ENCODE measurements at places on chromosomes 13 and 19. TPM values are rescaled to one million over a fixed set of nuclear protein-coding genes. Genes with fewer than 3 reads are reported as not detected.
A peak's percentile ranks its signal among the peaks of the same experiment; 100 is the strongest.

ZNF99 gene
- total RNA-seq: 0.11 TPM

CGB2 gene
- not detected for total RNA-seq

DNA sequence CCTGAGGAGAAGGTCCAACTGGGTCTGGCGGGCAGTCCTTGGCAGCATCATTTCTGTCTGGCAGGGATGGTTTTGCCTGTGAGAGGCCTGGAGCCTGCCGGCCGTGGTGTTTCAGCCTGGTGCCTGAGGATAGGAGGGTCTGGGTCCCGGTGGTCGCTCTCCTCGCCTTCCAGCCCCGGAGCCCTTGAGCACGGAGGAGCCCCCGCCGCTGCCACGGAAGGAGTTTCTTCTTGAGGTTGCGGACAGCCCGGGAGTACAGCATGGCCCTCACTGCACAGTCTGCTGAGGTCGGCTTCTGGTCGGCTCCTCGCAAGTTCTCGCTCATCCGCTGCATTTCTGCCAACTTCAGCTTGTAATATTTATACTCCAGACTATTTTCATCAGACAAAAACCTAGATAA, 23.4 kb downstream of the SUGP2 start:
- H3K27me3 ChIP-seq: no peaks in the 10 kb centered on the region
- no peak overlapping the region for H3K4me3 ChIP-seq
- H3K36me3 ChIP-seq: peaks cover 75% of the 10 kb centered on the region
- no peak for DNase-seq
- H3K27ac ChIP-seq: no peak overlapping the region

DNA sequence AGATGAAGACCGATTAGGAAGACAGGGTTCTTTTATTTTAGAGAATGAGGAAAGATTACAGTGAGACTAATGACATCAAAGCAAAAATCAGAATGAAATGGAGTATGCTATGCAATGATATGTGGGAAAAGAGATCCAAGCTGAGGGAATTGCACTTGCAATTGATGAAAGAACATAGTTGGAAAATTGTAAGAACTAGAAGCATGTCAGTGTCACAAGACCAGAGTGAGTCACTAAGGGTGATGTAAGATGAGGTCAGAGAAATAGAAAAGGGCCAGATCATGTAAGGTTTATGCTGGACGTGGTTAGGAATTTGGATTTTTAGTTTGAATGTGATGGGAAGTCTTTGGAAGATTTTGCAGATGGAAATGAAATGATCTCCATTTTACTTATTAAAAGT, 1937.3 kb downstream of the OLFM4 start:
- H3K36me3 ChIP-seq: no peaks in the 10 kb centered on the region
- no peak overlapping the region for H3K27ac ChIP-seq

DNA sequence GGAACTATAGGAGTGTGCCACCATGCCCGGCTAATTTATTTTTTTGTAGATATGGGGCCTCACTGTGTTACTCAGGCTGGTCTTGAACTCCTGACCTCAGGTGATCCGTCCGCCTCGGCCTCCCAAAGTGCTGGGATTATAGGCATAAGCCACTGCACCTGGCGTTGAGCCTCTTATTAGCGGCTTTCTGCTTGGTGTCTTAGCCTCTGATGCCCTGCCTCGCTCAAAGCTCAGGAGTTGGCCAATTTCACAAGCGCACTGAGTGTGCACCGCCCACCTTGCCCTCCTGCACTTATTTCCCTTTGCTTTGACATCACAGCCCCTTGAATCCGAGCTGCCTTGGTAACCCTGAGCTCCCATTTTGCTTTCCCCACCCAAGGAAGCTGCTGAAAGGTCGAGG, 10.1 kb downstream of the YIPF2 start:
- H3K4me3 ChIP-seq: no peak overlapping the region
- H3K27me3 ChIP-seq: no peaks in the 10 kb centered on the region
- no peak for DNase-seq

CATSPERD gene
- total RNA-seq: not detected

CD177 gene
- 0.93 TPM for total RNA-seq

- H3K36me3 ChIP-seq: no peaks in the 10 kb centered on the region
- DNase-seq: no peak
- no peak overlapping the region for H3K27ac ChIP-seq
Measured at GRCh38 chr13:81713201-81713600, 1372.3 kb upstream of the SPRY2 start.

- no peak overlapping the region for H3K27ac ChIP-seq
- H3K4me1 ChIP-seq: no peaks in the 10 kb centered on the region
- H3K36me3 ChIP-seq: no peaks in the 10 kb centered on the region
- DNase-seq: no peak
Measured at GRCh38 chr13:104785952-104786351, 1719.7 kb upstream of the SLC10A2 start.

DNA sequence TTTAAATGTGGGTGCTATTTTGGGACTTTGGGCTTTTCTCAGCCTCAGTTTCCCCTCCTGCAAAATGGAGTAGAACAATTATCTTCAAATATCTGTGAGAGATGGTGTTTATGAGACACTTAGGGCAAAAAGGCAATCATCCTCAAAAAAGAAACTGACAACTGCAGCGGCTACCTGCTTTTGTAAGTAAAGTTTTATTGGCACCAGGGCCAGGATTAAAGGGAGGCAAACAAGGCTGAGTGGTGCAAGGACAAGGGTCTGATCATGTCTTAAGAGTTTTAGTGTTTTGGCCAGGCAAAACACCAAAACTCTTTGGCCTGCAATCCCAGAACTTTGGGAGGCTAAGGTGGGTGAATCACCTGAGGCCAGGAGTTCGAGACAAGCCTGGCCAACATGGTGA, 1.3 kb upstream of the MAST3 start:
- H3K4me3 ChIP-seq: no peak overlapping the region
- no peaks in the 10 kb centered on the region for H3K4me1 ChIP-seq
- H3K27ac ChIP-seq: no peak overlapping the region
- DNase-seq: no peak

- no peaks in the 10 kb centered on the region for H3K4me1 ChIP-seq
- no peak overlapping the region for H3K27ac ChIP-seq
- H3K36me3 ChIP-seq: no peaks in the 10 kb centered on the region
- H3K4me3 ChIP-seq: no peak overlapping the region
Measured at GRCh38 chr13:105272660-105273631, 1262.5 kb downstream of the EFNB2 start.

DNA sequence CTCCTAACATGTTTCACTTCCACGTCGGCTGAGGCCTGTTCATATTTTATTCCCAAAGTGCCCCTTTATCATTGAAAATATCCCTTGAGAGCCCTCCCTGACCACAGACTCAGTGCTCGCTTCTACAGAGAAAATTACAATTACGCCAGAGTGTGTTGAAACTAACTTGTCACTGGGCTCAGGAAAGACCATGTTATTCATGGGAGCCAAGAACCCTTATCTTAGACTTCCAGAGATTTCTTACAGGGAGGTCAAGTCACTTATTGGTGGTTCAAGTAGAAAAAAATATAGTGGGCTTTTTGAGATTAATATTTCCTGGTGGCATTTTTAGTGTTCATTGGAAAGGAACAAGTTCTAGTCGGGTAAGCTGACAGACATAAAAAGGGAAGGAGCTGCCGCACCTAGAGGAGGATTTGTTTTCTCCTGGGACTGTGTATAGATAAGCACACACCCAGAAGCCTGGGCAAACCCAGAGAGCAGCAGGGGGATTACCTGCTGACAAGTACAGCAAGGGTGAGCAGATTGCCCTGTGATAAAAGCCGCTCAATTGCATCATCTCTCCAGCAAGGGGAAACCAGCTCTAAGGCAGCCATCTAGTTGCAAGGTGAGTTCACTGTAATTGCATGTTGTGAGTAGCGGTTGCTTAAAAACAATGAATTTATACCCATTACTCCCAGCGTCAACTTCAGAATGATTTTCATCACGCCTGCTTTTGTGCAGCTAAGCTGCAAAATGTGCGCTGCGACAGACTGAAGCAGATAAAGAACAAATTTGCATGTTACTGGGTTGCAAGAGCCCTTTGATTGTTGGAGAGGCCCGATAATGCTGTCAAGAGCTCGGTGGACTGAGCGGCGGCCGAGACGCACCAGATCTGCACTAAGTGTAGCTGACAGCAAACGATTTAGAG, 46.2 kb downstream of the DCT start:
- DNase-seq: no peak
- peaks cover 10% of the 10 kb centered on the region for H3K4me1 ChIP-seq
- no peaks in the 10 kb centered on the region for H3K36me3 ChIP-seq
- peak overlapping the region; percentile 10 for H3K4me3 ChIP-seq
- no peak overlapping the region for H3K27ac ChIP-seq
- H3K27me3 ChIP-seq: no peaks in the 10 kb centered on the region

ZNF558 gene
- 16.8 TPM for total RNA-seq

GRCh38 chr19:16366433-16367260, 42.0 kb downstream of the KLF2 start:
- peaks cover 12% of the 10 kb centered on the region for H3K36me3 ChIP-seq
- no peaks in the 10 kb centered on the region for H3K4me1 ChIP-seq
- H3K4me3 ChIP-seq: no peak overlapping the region

PRTN3 gene
- not detected for total RNA-seq

SERPINE3 gene
- not detected for total RNA-seq

F2RL3 gene
- 6.4 TPM for total RNA-seq
